ENCODE measurements at places on chromosomes 6 and 20.
A peak's percentile ranks its signal among the peaks of the same experiment; 100 is the strongest.

DNA sequence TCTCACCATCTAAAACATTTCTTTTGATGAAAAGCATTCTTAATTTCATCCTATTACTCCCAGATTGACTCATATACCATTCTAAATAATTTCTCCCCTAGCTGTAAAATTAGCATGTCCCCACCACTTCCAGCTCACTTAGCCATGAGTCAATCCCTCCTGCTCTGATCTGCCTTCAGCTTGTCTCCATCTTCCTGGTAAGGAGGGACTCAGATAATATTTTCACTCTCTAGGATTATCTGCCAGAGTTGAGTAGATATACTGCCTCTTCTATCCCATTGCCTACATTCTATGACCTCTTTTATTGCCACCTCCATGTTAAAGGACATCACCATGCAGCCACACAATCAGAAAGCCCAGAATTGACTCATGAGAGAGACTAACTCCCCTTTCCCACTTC is 348.8 kb upstream of the POU3F2 start:
- DNase-seq, result no peak

GRCh38 chr6:32589596-32590449 is at the start of gene HLA-DRB1:
Gene HLA-DRB1 (minus strand): TSS chr6:32589848. CDS start chr6:32589742, 106 bp downstream.
- DNase-seq, result peak; percentile 74

DNA sequence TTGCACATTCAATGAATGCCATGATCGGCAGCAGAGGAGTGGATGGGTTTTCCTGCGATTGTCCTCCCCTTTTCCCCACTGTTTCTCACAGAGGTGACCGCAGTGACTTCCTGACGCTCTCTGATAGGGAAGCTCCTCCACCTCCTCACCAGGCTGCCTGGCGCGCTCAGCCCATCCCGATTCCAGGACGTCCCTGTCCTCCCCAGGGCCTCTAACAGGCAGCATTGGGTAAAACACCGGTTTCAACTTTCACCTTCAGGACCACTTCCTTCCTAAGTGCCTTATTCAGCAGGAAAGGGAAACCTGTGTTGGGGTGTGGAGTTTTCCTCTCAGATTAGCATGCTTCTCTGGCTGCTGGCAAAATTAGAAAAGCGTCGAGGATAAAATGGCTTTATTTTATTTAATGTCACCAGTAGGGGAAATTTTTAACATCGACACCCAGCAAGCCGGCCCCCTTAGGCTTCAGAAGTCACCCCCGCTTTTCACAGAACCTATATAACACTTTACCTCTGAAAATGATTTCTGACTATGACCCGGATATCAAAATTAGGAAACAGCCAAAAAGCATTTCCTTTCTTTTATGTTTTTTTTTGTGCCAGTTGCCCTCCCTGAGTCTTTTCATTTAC is 570.4 kb upstream of the GJE1 start:
- DNase-seq, result peak; percentile 17

- DNase-seq, result no peak
Observed at GRCh38 chr20:17495826-17496225, 35.4 kb downstream of the BFSP1 start.

- DNase-seq, result no peak
Observed at GRCh38 chr6:147136057-147136456, 68.2 kb upstream of the STXBP5 start.

GRCh38 chr6:130366107-130367005 is 539 bp downstream of the TMEM200A start:
- DNase-seq, result no peak

DNA sequence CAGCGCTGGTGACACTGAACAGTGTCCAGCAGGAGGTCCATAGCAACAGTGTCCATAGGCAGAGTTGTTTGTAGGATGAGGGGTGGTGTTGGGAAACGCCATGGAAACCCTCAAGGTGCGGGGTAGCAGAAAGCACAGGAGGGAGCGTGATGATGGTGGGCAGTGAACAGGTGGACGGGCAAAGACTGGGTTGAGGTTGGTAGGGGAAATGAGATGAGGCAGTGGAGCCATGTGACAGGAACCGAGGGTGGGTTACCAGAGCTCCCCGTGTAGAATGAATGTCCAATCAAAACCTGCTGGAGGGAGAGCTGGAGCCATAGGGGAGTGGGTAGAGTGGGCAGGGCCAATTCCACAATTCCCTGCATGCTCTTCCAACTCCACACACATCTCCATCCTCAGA is 38.0 kb downstream of the HLA-DPB1 start:
- no peak for DNase-seq

- DNase-seq, result no peak
Observed at GRCh38 chr6:145532361-145532760, 203.0 kb downstream of the EPM2A start.

DNA sequence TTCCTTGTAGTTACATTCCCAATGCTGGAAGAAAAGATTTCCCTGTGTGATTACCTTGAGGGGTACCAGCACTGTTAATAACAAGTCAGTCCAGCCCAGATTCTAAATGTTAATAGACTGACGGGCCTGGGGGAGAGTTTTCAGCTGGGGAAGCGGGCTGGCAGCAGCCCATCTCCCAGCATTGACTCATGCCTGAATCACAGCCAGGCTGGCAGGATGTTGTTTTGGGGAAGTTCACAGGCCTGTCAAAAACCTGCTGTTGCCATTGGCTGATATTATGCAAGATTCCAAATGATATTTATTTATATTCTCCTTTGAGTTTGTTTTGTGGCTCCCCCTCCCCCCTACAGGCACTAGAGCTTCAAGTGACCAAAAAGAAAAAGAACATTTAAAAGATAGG is 213.9 kb upstream of the CNR1 start:
- DNase-seq, result peak; percentile 44

- DNase-seq, result no peak
Observed at GRCh38 chr6:9487128-9487527, 927.7 kb downstream of the TFAP2A start.

GRCh38 chr20:61777773-61778494 is 287.7 kb downstream of the TAF4 start:
- DNase-seq, result no peak

GRCh38 chr6:159739341-159739740 is 12.0 kb downstream of the WTAP start:
- DNase-seq, result no peak

GRCh38 chr6:2531426-2532215 is 219.1 kb downstream of the MYLK4 start:
- DNase-seq, result no peak

- peak; percentile 68 for DNase-seq
Observed at GRCh38 chr20:1509237-1509636, 18.0 kb upstream of the SIRPB2 start.

GRCh38 chr6:110511401-110511800 is 35.0 kb upstream of the SLC22A16 start:
- DNase-seq, result no peak

- DNase-seq, result no peak
Observed at GRCh38 chr6:6655805-6656251, 67.3 kb downstream of the LY86 start.

GRCh38 chr20:36399969-36400545 is 93.9 kb downstream of the DLGAP4 start:
- DNase-seq, result no peak

DNA sequence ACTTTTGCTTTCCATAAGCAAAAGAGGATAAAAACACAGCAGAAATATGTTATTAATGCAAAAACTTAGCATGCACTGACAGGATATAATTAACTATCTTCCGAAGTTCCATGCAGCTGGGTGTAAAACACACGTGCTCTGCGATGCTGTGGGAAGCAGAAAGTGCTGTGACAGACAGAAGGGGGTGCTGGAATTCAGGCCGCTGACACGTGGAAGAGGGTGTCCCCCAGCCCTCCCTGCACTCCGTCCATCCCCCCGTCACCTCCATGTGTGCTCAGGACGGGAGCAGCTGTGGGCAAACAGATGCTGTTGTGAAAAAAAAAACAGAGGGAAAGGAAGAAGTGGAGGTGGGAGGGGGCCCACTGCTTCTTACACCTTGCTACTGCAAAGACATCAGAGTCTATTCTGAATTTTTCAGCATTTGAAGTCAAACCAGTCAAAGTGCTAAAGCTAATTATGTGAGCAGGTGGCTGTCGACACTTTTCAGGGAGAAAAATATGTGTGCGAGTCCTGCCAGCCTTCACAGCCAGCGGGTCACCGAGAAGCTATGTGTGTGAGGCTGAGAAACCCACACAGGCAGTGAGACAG is 175.9 kb upstream of the AFDN start:
- no peak for DNase-seq

GRCh38 chr6:149054559-149055194 is 262.8 kb upstream of the TAB2 start:
- no peak for DNase-seq

DNA sequence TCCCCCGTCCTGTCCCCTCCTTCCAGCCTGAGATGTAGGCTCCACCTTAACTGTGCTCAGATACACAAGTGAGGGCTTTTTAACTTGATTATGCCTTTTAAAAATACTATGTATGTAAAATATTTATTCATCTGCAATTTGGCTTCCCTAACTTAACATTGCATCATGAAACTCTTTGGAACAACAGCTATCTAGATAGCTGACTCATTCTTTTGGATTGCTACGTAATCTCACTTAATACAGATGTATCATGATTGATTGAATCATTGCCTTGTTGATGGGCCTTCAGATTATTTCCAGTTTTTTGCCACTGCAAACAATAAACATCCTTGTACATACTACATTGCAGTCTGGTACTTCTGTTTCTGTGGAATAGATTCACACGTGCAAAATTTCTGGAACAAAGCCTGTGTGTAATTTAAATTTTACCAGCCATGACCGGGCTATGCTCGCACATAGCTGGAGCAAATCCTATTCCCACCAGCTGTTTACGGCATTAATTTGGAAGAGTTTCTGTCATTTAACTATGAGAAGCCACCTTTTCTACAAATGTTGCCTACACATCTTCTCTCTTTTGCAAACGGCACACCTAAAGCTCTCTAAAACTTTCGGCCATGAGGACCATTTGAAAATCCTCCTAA is 6.5 kb downstream of the PRND start:
- no peak for DNase-seq

GRCh38 chr6:63637865-63638445 is 2.4 kb downstream of the PHF3 start:
- DNase-seq, result no peak

DNA sequence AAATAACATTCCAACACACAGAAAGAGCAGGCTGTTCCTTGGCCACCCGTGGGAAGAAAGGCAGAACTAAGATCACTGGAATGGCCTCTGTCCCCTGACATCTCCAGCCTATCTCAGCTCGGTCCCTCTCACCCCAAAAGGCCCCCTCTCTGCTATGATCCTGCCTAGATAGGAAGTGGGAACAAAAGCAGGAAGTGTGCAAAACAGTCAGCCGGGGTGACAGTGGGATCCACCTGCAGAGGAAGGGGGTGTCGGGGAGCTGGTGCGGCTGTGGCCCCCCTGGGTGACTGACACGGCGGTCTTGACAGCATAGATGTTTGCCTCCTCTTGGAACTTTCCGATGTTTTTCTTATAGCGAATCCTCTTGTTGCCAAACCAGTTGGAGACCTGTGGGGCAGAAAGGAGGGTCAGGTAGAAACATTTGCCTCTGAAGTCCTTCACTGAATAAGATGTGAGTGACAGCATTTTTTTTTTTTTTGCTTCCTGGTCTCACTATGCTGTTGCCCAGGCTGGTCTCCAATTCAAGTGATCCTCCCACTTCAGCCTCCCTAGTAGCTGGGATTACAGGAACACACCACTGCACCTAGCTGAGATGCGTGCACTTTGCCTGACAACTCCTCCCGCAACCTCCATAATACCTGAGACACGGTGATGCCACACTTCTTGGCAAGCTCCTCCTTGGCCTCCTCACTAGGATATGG is 2.8 kb downstream of the PBX2 start:
- no peak for DNase-seq

GRCh38 chr6:147077251-147077650 is 127.0 kb upstream of the STXBP5 start:
- peak; percentile 49 for DNase-seq

DNA sequence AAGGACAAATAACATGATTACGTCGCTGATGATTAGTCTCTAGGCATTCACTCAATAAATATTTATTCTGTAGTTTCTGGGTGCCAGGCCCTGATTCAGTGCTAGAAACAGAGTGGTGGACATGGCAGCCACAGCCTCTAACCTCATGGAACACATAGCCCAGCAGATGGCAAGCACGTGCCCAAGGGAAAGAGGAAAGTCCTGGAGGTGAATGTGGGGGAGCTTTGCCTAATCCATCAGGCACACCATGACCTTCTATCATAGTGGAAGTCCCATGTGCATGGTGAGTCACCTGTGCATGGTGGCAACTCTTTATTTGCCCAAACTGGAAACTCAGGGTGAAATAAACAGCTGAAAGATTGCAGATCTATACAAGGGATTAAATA is 143.0 kb upstream of the TNFAIP3 start:
- no peak for DNase-seq

DNA sequence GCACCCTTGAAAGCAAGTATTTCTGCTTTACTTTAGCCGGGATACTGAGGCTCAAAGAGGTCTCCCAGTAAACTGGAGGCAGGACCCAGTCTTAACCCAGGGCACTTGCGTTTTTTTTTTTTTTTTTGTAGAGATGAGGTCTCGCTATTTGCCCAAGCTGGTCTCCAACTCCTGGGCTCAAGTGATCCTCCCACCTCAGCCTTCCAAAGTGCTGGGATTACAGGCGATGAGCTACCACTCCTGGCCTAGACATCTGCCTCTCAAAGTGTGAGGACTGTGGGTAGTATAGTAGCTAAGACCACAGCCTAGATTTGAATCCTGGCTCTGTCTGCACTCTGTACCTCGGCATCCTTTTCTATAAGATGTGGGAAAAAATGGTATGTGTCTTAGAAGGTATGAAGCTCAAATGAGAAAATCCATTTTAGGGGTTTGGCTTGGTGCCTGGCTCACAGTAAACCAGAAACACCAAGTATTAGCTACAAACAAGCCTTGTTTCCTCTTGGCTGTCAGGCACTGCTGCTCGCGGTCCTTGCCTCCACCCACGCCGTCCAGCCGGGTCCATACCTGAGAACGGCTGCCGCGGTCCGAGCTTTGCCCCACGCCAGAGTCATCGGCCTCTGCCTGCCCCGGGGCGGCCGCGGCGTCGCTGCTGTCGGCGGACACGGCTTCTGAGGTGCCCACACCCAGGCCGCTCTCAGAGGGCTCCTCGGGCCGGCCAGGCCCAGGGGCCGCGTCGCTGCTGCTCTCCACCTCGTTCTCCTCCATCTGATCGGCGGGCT is 1.2 kb downstream of the ZNF335 start:
- DNase-seq, result peak; percentile 30

- no peak for DNase-seq
Observed at GRCh38 chr20:55004044-55004443, 528.7 kb downstream of the DOK5 start.

- no peak for DNase-seq
Observed at GRCh38 chr6:170451762-170452651, 101.1 kb downstream of the PSMB1 start.

Data from pons (tissue), 1 donor.